Dorsolateral prefrontal cortex (tissue), 122 donors: ENCODE measurements at places on chromosomes 11 and 22.

DNA sequence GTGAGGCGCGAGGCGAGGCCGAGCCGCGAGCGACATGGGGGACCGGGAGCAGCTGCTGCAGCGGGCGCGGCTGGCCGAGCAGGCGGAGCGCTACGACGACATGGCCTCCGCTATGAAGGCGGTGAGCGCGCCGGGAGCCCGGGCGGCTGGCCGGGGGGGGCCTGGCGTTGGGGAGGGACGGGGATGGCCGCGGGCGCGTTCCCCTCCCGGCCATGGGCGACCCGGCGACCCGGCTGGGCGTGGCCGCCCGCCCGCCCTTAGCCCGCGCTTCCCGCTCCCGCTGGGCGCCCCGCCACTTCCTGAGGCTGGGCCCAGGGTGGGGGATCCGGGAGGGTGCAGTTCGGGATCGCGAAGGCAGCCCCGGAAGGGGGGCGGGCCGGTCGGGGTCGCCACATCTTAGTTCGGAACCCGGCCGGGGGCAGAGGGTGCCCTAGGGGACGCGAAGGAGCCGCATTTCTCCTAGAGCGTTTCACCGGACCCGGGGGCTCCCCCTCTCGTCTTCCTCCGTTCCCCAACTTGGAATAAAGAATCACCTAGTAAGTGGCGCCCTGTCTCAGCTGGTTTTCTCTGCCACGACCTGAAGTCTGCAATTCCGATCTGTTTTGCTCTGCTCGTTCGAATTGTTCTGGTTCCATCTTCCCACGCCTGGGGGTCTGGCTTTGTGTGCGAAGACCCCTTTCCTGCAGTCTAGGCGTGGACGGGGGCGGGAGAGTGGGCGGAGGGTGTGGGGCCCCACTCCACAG is 536 bp downstream of the YWHAH start:
- DNase-seq, result no peak

DNA sequence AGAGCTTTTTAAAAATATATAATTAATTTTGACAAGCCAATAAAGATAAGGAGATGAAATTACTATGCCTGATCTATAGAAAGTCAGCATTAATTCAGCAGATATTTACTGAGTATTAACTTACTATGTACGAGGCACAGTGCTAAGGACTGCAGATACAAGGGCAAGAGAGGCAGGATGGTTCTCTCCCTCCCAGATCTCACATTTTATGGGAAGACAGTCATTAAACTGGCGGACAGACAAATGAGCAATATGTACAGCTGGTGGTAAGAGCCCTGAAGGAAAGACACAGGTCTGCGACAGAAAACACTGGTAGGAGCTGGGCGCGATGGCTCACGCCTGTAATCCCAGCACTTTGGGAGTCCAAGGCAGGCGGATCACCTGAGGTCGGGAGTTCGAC is 36.8 kb downstream of the MCHR1 start:
- DNase-seq, result no peak

GRCh38 chr11:7570241-7570640 is 56.4 kb downstream of the PPFIBP2 start:
- no peak for DNase-seq

- no peak for DNase-seq
Observed at GRCh38 chr11:86999859-87000753, 37.6 kb upstream of the TMEM135 start.

DNA sequence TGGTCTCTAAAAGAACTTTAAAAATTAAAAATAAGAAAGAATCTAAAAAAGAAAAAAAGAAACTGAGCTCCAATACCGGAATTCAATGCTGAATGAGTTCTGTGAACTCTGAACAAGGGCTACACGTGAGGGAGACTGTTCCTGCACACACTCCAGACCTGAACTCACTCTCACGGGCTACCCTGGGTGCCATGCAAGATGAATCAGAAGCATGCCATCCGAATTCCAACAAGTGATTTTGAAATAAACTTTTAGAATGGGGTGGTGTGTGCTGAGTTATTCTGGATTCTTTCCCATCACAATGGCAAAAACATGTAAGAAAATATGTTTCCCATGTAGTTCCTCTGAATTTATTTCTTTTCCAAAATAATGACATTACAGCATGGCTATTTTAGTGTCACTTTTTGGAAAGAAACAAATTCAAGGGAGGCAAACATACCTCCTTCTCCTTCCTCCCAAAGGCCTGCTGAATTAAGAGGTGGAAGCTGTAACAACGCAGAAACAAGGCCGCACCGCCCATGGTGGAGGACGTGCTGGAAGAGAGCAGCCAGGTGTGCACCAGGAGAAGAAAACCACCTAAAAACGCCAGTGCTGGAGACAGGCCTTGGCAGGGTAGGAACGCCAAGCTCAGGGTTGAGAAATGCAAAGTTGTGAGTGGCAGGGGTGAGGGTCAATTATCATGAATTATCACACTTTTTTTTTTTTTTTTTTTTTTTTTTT is 63.2 kb upstream of the ARFGAP3 start:
- no peak for DNase-seq

- no peak for DNase-seq
Observed at GRCh38 chr11:92828556-92828955, 140.9 kb upstream of the MTNR1B start.

DNA sequence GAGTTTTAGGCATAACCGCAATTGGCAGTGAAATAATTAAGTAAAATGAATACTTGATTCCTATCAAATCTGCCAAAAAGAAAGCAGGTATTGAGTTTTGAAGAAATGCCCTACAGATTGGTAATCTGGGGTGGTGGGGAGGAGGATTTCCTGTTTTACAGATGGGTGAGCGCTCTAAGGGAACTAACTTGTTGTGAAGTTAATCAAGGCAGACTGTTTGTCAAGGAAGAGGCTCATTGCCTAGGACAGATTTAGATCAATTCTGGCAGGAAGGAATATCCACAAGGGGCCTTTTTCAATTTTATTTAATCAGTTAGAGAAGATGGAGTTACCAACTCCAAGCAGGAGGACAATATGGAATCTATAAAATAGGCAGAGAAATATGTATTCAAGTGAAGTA is 271.5 kb upstream of the CCDC90B start:
- DNase-seq, result no peak

DNA sequence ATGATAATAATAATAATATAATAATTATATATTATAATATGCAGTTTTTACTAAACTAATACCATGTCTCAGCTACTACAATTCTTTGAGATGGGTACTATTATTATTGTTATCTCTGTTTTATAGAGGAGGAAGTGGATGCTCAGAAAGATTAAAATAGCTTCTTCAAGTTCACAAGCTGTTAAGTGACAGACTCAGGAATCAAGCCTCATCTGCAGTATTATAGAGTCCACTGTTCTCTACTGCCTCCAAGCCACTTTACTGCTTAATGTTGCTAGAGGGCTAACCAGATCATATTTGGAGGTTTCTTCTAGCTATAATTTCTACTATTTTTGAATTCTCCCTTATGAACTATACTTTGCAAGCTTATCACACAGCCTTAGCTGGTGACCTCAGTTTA is 62.7 kb downstream of the CSTPP1 start:
- DNase-seq, result no peak

GRCh38 chr11:111851636-111852035 is 19.7 kb downstream of the ALG9 start:
- DNase-seq, result no peak

GRCh38 chr22:19596680-19597398 is 72.6 kb upstream of the CLDN5 start:
- DNase-seq, result no peak

GRCh38 chr22:23197836-23198235 is 17.5 kb downstream of the BCR start:
- DNase-seq, result no peak

DNA sequence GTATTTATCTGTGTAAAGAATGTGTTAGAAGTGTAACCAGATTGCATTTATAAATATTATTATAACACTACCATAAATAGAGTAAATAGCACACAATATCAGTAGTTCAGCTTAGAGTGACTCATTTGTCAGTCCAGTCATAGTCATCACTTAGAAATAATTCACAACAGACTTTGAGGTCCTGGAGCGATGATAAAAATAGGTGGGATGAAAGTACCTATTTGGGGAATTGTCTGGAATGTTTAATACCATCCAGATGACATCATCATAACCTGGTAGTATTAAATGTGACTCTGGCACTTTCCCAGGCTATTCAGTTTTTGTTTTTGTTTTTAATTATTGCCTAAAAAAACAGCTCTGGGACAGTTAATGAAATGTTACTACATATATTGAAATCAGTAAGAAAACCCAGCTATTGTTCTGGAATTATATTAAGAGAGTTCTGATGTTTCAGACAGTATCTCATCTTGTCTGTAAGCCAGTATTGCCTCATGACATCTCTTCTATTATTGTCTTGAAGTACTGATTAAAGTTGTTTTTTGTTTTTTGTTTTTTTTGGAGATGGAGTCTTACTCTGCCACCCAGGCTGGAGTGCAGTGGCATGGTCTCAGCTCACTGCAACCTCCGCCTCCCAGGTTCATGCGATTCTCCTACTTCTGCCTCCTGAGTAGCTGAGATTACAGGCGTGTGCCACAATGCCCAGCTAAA is 74.8 kb downstream of the SIK2 start:
- no peak for DNase-seq

GRCh38 chr22:46047226-46047625 is 70.3 kb upstream of the WNT7B start:
- DNase-seq, result no peak

- DNase-seq, result no peak
Observed at GRCh38 chr11:26860895-26861294, 133.0 kb upstream of the FIBIN start.

DNA sequence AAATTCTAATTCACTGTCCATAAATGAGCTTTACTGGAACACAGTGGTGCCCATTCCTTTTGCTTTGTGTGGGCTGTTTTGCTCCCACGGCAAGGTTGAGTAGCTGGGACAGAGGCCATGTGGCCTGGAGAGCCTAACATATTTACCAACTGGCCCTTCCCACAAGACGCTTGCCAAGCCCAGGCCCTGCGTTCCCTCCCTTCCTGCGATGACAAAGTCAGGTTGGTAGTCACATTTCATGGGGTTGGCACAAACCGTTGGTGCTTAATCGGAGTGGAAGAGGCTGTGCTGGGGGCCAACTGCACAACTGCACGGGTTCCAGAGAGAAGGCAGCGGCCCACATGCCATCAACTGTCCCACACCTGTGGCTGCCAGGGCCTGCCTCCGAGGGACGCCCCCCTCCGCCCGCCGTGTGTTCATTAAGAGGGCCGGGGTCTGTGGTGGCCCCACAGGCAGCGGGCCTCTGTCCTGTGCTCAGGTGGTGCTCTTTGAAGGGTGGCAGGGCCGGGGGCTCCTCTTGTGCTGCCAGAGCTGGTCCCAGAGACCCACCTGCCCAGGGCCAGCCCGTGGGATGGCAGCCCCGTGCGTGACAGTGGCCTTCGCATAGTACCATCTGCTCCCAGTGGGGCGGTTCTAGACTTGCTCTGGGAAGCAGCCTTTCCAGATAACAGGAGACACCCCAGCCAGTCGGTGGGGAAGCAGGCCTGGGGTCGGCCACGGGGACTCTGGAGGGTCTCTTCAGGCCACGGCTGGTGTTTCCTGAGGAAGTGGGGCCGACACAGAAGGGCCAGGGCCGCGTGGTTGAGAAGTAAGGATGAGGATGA is 81.5 kb upstream of the CLDN5 start:
- DNase-seq, result no peak

DNA sequence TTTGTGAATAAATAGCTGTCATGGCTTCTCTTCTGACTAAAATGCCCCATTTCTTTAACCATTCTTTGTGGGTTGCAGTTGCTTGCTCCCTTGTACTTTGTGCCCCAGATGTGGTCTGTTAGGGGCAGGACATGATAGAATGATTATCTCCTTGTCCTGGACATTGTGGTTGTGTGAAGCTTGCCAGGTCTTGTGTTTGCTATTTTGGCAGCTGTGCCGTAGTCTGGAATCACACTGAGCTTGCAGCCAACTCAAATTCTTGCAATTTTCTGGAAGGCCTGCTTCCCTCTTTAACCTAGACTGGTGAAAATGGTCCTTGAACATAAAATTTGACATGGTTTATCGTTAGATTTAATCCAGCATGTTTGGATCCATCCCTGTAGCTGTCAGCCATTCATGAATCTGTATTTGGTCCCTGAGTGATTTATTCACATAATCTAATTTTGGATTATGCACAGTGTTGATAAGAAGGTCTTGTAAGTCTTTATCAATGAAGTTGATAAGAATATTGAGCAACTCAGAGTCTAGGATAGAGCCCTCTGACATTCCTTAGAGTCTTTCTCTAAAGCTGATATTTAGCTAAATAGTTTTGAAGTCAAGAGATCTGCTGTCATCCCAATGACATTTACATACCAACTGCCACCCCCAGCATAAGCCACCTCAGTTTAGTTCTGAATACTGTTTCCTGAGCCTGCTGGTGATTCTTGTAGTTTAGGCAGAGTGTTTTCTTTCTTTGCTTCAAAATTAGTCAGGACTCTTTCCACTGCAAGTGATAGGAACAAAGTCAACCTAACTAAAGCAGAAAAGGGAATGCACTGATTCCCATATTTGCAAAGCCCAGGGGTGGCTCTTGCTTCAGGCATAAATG is 9.8 kb downstream of the SPON1 start:
- no peak for DNase-seq

DNA sequence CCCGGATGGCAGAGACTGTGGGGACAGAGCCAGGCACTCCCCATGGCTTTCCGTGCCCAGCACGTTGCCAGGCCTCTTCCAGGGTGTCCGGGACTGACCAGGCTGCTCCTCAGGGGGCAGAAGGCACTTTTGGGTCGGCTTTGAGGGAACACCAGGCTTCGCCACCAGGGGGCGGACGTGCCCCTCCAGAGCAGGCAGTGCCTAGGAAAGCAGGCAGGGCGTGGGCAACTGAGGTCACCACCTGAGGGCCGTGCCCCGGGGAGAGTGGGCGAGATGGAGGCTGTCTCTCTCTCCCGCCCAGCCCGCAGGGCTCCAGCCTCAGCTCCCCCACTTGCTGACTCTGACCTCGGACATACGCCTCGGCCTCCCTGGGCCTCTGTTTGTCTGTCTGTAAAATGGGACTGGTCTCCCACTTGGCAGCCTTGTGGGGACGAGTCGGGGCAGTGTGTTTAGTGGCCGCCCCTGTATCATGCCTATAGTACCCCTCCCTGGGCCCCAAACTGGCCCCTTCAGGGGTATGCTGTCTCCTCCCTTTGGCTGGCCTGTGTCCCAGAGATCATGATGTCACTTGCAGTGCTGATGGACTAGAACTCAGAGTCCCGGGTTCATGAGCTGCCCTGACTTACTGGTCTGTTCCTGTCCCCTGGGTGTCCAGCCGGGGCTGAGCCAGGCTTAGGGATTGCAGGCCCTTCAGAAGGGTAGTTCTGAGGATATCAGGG is 4.4 kb upstream of the PRR5 start:
- DNase-seq, result peak; percentile 64

GRCh38 chr11:128692753-128693415 is 988 bp upstream of the FLI1 start:
- no peak for DNase-seq
